Activated naive CD8-positive, alpha-beta T cell treated with anti-CD3 and anti-CD28 coated beads, Interleukin-2, amount 50 U/mL, for 16 hours (primary cell): ENCODE measurements at places on chromosomes 2 and 18.

DNA sequence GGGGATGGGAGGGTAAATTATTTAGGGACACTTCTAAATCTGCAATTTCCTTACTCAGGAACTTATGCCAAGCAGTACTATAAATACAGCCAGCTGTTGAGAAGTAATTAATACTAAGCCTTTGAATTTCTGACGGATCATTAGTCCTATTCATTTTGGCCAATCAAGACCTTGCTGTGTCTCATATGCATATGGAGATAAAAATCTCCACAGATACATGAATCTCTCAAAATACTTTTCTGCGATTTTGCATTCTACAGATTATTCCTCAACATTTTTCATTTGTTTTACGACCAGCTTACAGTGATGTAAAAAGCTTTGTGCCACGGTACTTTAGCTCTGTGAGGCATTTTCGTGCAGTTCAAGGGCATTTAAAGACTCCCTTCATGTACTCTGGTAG is 16.7 kb downstream of the LANCL1 start:
- DNase-seq, result no peak

DNA sequence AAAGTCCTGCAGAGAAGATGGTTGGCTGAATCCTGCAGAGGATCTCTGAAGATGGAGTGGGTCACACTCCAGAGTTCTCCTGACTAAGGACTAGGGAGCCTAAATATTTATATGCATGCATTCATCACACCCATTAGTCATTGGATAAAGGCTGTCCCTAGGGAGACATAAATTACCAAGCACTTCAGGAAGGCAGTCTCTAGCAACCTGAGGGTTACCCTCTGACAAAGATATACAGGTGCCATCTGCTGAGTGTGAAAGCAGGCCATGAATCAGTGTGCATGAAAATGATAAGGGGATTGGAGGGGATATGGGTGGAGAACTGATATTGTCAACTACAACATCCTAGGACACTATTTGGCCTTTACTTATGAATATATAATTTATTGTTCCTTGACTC is 294.8 kb upstream of the DDX18 start:
- no peak for DNase-seq

GRCh38 chr2:170255137-170255536 is 77.2 kb downstream of the MYO3B start:
- no peak for DNase-seq

- no peak for DNase-seq
Observed at GRCh38 chr2:202038471-202039277, 5.0 kb downstream of the FZD7 start.

DNA sequence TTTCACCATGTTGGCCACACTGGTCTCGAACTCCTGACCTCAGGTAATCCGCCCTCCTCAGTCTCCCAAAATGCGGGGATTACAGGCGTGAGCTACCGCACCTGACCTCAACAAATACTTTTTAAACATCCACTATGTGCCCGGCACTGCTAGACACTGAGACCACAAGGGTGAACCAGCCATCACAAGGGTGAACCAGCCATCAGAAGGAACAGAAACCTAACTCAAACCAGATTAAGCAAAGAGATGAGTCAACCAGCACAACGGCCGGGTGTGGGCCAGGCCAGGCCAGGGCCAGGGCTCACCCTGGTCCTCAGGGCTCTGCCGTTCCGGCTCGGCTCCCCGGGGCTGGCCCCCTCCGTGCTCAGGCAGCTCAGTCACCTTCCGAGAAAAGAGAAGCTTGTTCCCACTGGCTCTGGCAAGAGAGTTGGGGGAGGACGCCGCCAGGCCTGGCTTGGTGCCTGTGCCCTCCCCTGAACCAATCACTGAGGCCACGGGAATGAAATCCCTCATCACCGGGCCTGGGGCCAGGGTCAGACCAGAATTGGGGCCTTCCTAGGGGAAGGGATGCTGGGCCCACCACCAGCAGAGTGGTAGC is 4.4 kb downstream of the TEX44 start:
- no peak for DNase-seq
